ENCODE measurements at places on chromosomes 12 and 14.
A peak's percentile ranks its signal among the peaks of the same experiment; 100 is the strongest.

DNA sequence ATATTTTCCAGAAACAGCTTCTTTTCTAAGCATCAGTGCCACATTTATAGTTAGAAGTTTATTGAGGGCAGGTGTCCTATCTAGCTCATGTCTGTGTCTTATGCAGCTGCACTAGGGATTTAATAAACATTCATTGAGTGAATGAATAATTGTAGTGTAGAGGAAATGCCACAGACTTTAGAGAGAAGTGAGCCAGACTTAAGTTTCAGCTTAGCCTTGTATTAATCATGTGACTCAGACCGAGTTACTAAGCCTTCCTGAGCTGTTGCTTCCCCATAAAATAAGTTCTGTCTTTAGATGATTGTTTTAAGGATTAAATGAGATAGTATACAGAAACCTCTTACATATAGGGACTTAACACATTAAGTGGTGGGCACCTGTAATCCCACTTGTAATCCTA lies 236.1 kb upstream of the DDHD1 start:
- H3K4me1 ChIP-seq, result no peaks in the 10 kb centered on the region
- no peak overlapping the region for H3K4me3 ChIP-seq
- H3K27me3 ChIP-seq, result no peaks in the 10 kb centered on the region
- no peaks in the 10 kb centered on the region for H3K36me3 ChIP-seq
- no peak for DNase-seq
- no peak overlapping the region for H3K27ac ChIP-seq

GRCh38 chr12:132544080-132544397 lies 54.1 kb downstream of the FBRSL1 start:
- no peak for DNase-seq
- no peaks in the 10 kb centered on the region for H3K27me3 ChIP-seq
- no peak overlapping the region for H3K4me3 ChIP-seq
- H3K36me3 ChIP-seq, result no peaks in the 10 kb centered on the region
- no peaks in the 10 kb centered on the region for H3K4me1 ChIP-seq

DNA sequence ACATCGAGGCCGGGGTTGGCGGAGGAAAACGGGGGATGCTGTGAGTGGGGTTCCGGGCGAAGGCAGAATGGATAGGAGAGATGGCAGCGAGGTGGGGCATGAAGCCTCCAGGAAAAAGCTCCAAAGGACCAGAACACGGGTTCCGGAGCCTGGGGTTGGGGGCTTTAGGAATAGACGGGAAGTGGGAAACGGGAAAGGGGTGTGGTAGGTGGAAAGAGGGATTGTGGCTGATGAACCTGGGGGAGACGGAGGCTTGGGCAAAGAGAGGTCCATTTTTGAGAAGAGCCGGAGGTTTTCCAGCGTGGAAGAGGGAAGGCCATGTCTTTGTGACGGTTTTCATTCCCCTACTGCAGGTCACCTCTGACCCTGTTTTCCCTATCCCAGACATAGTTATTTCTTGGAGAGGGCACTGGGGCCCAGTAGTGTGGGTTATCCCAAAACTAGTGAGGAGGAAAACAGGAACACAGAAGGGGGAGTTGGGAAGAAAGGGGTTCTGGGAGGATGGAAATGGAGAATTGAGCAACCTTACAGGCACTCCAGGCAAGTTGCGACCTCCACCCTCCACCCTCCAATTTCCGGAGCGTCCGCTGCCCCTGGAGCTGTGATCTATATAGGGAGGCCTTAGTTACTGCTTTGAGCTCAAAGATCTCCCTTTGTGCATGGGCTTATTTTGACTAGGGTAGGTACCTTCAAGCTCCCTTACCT lies 1.1 kb downstream of the ATN1 start:
- H3K4me3 ChIP-seq, result peak overlapping the region; percentile 95
- no peaks in the 10 kb centered on the region for H3K36me3 ChIP-seq
- DNase-seq, result no peak
- peak overlapping the region; percentile 75 for H3K27ac ChIP-seq

- H3K36me3 ChIP-seq, result no peaks in the 10 kb centered on the region
- no peak for DNase-seq
- H3K27me3 ChIP-seq, result no peaks in the 10 kb centered on the region
- H3K4me1 ChIP-seq, result no peaks in the 10 kb centered on the region
- no peak overlapping the region for H3K4me3 ChIP-seq
Observed at GRCh38 chr14:85564841-85565527, 35.0 kb downstream of the FLRT2 start.

DNA sequence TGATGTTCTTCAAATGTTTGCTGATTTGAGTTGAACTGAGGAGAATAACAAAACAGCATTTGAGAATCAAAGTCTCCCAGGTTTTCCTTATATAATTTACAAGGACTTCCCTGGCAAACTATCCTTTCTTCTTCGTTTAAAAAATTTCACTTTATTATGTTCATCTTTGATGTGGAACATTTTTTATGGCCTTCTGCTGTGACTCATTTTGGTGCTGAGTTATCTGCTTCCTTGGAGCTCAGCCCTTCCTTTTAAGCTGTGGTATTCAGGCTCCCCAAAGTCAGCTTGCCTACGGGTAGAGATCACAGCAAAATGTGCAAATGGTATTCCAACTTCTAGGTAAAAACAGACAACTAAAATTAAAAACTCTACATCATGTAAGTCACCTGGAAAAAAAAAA lies 1.4 kb upstream of the ANO4 start:
- H3K27me3 ChIP-seq, result peaks cover 2% of the 10 kb centered on the region
- DNase-seq, result no peak
- no peak overlapping the region for H3K4me3 ChIP-seq

- no peaks in the 10 kb centered on the region for H3K27me3 ChIP-seq
- H3K27ac ChIP-seq, result no peak overlapping the region
- H3K4me1 ChIP-seq, result peaks cover 6% of the 10 kb centered on the region
- no peak overlapping the region for H3K4me3 ChIP-seq
- no peaks in the 10 kb centered on the region for H3K36me3 ChIP-seq
Observed at GRCh38 chr12:91774434-91774921, 371.2 kb downstream of the BTG1 start.

- peak overlapping the region; percentile 40 for H3K27ac ChIP-seq
- H3K4me1 ChIP-seq, result peaks cover 20% of the 10 kb centered on the region
- DNase-seq, result no peak
- H3K4me3 ChIP-seq, result no peak overlapping the region
Observed at GRCh38 chr14:89371585-89372511, 45.2 kb downstream of the FOXN3 start.

DNA sequence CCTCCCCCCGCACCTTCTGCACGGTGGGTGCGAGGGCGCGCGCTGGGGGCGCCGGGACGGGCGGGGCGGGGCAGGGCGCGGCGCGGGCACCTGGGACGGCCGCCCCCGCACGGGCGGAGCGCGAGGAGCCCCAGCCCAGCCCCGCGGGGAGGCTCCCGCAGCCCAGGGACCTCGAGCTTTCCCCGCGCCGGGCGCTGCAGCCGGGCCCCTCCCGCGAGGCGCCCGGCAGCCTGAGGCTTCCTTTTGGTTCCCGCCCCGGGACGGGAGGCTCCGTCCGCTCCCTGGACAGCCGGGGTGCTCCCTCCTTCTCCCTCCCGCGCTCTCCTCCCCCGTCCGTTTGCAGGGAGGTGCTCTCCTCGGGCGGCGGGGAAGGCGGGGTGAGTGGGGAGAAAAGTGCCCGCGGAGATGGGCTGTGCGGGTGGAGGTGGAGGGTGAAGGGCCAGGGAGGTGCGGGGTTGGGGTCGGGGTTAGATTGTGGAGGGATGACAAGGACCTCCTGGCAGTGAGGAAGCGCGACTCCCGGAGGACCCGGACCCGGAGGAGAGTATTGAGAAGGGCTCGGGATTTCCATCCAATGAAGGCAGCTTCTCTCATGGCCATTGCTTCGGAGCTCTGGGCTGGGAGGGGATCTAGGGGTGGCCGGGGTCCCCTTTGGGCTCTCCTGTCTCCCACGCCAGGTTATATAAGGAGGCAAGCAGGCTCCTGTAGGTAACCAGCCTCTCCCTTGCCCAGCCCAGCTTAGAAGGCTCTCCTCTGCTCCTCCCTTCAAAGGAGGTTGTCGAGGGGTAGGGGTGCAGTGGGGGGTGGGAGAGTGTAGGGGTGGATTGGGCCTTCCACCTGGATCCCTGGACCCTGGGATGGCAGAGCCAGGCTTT lies 645 bp downstream of the JDP2 start:
- H3K27ac ChIP-seq, result peak overlapping the region; percentile 44
- H3K27me3 ChIP-seq, result no peaks in the 10 kb centered on the region
- H3K4me3 ChIP-seq, result peak overlapping the region; percentile 82
- DNase-seq, result no peak
- peaks cover 27% of the 10 kb centered on the region for H3K4me1 ChIP-seq
- peaks cover 1% of the 10 kb centered on the region for H3K36me3 ChIP-seq

DNA sequence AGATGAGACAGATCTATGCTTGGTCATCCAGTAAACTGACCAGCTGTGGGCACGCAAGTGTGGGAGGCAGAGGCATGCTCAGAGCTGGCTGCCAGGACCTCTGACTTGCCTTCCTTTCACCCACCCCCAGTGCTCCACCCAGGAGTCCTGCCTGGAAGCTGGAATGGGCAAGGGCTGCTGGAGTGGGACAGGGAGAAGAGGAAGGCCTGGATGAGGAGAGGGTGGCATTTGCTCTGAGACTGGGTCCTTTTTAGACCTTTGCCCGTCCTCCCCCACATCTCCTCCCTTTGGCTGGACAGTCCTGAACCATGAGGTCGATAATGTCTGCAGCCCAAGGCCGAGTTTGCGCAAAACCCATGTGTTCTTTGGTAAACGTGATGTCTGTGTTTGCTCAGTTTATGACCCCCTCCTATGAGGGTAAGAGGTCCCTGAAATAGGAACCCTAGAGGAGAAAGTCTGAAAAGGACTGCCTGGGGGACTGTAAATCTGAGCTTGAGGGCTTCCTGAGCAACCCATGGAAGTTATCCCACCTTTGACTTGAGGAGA lies 3.8 kb upstream of the INHBE start:
- no peaks in the 10 kb centered on the region for H3K27me3 ChIP-seq
- H3K4me1 ChIP-seq, result peaks cover 6% of the 10 kb centered on the region
- no peaks in the 10 kb centered on the region for H3K36me3 ChIP-seq

DNA sequence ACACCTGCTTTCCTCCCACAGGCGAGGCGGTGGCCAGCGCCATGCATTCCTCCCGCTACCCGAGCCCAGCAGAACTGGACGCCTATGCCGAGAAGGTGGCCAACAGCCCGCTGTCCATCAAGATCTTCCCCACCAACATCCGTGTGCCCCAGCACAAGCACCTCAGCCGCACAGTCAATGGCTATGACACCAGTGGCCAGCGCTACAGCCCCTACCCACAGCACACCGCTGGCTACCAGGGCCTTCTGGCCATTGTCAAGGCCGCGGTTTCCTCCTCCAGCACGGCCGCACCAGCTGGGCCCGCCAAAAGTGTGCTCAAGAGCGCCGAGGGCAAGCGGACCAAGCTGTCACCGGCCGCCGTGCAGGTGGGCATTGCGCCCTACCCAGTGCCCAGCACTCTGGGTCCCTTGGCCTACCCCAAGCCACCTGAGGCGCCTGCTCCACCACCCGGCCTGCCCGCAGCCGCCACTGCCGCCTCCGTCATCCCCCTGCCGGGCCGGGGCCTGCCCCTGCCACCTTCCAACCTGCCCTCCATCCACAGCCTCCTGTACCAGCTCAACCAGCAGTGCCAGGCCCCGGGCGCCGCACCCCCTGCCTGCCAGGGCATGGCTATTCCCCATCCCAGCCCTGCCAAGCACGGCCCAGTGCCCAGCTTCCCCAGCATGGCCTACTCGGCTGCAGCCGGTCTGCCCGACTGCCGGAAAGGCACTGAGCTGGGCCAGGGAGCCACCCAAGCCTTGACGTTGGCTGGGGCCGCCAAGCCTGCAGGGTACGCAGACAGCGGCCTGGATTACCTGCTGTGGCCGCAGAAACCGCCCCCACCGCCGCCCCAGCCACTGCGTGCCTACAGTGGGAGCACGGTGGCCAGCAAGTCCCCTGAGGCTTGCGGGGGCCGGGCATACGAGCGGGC lies 54.6 kb downstream of the FAM222A start:
- no peaks in the 10 kb centered on the region for H3K4me1 ChIP-seq
- H3K27me3 ChIP-seq, result no peaks in the 10 kb centered on the region
- no peak overlapping the region for H3K4me3 ChIP-seq
- H3K36me3 ChIP-seq, result no peaks in the 10 kb centered on the region
- DNase-seq, result no peak
- H3K27ac ChIP-seq, result no peak overlapping the region

GRCh38 chr14:57928732-57929131 lies 62.8 kb upstream of the SLC35F4 start:
- no peaks in the 10 kb centered on the region for H3K36me3 ChIP-seq
- H3K4me3 ChIP-seq, result no peak overlapping the region
- no peak for DNase-seq
- H3K27ac ChIP-seq, result no peak overlapping the region
- no peaks in the 10 kb centered on the region for H3K4me1 ChIP-seq

DNA sequence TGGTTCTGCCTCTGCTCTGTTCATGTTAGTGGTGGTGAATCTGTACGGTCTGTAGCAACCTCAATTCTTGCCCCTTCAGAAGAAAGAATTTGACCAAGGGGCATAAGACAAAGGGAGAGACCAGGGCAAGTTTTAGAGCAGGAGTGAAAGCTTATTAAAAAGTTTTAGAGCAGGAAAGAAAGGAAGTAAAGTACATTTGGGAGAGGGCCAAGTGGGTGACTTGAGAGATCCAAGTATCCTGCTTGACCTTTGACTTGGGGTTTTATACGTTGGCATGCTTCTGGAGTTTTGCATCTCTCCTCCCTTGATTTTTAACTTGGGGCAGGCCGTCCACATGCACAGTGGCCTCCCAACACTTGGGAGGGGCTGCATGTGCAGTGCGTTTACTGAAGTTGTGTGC lies 225.0 kb downstream of the CRADD start:
- no peak for DNase-seq
- no peak overlapping the region for H3K4me3 ChIP-seq
- H3K36me3 ChIP-seq, result no peaks in the 10 kb centered on the region
- no peak overlapping the region for H3K27ac ChIP-seq
- no peaks in the 10 kb centered on the region for H3K27me3 ChIP-seq

- H3K27ac ChIP-seq, result no peak overlapping the region
- H3K4me1 ChIP-seq, result no peaks in the 10 kb centered on the region
Observed at GRCh38 chr14:50619569-50620141, 48.5 kb downstream of the SAV1 start.

DNA sequence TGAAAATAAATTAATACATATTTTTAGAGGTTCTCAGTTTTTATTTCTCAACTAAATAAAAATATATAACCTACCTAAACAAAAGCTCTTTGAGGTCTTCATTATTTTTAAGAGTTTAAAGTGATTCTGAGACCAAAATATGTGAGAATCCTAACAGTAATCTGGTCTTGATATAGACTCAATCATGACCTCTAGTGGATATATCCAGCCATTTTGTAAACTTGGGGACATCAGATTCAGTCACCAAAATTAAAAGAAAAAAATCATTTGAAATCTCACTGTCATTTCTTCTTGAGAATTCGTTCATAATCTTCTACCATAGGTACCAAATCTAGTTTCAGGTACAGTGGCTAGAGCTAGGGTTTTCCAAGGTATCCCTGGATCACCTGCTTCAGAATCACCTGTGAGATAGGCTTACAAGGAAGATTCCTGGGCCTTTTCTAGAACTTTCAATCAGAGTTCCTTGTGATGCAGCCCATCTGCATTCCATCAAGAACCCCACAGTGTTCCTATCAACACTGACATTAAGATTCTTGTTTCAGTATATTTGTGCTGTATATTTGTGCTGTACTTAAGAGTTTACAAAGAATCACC lies 214.9 kb downstream of the ADAMTS20 start:
- peaks cover 15% of the 10 kb centered on the region for H3K4me1 ChIP-seq
- DNase-seq, result no peak
- H3K36me3 ChIP-seq, result no peaks in the 10 kb centered on the region
- no peak overlapping the region for H3K4me3 ChIP-seq
